ENCODE measurements at places on chromosomes 1 and 21.

DNA sequence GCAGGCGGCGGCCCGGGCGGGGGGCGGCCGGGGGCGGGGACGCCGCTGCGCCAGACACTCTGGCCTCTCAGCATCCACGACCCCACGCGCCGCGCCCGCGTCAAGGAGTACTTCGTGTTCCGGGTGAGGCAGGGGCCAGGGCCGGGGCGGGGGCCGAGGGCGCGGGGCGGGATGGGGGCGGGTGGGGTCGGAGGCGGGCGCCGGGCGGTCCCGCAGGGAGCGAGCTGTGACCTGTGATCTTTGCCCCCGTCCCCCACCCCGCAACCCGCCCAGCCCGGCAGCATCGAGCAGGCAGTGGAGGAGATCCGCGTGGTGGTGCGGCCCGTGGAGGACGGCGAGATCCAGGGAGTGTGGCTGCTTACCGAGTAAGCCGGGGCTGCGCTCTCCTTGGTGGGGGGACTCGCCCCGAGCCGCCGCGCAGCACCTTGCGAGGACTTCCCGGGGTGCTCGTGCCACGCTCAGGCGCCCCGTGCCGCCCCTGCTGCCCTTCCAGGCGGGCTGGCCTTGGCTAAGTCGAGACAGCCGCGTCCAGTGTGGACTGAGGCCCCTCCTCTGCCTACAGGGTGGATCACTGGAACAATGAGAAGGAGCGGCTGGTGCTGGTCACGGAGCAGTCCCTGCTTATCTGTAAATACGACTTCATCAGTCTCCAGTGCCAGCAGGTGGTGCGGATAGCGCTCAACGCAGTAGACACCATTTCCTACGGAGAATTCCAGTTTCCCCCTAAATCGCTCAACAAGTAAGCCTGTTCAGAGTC is 514 bp downstream of the TPRG1L start:
- no peak for DNase-seq

DNA sequence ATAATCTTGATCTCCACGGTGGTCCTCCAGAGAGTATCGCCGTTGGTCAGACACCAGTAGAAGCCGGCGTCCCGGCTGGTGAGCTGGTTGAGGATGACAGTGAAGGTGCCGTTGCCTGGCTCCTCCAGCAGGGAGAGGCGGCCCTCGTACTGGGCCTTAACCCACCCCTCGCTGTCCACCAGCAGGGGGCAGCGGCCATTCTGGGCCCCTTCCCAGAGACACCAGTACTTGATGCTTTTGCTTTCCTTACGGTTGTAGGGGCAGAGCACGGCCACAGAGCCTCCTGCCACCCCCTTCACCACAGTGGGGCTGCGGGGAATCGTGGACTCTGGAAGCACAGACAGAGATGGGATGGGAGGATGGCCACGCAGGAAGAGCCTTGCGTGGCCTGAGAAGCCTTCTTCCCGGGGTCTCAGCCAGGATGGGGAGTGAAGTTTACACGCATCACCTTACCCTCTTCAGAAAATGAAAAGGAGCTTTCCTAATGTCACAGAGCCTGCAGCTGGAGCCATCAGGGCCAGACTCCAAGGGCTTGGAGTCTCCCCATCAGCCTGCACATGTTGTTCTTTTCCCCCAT is 10.7 kb downstream of the PIGR start:
- no peak for DNase-seq

DNA sequence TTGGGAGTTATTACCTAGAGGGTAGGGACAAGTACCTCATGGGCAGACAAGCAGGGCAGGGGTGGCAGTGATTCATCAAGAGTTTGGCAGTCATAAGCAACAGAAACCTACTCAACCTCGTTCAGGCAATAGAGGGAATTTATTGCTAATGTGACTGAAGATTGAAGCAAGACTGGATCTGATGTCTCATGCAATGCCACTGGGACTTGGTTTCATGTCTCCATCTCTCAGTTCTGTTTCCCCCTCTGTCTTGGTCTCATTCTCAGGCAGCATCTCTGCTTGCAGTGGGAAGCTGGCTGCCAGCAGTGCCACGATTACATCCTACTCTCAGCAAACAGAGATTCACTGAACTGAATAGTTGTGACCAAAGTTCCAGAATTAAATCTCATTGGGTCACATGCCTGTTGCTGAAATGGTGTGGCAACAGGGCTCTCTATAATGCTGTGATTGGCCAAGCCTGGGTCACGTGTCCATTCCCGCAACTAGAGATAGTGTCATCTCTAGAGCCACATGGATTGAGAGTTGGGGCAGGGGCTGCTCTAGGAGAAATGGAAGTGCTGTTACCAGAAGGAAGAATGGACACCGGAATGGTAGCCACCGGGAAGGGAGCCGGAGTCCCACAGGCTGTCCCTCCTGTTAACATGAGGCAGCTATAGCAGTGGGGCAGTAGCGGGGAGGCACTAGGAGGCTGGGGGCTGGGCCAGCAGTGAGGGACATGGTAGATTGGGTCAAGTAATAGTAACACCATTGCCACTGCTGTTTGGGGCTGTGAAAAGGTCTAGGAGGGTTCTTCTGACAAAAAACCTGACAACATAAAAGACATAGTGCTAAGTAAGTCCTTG is 3.9 kb upstream of the CDC42 start:
- DNase-seq = no peak

- peak; percentile 4 for DNase-seq
These were observed 297.0 kb downstream of the GPATCH2 start for GRCh38 chr1:217333939-217334338.

DNA sequence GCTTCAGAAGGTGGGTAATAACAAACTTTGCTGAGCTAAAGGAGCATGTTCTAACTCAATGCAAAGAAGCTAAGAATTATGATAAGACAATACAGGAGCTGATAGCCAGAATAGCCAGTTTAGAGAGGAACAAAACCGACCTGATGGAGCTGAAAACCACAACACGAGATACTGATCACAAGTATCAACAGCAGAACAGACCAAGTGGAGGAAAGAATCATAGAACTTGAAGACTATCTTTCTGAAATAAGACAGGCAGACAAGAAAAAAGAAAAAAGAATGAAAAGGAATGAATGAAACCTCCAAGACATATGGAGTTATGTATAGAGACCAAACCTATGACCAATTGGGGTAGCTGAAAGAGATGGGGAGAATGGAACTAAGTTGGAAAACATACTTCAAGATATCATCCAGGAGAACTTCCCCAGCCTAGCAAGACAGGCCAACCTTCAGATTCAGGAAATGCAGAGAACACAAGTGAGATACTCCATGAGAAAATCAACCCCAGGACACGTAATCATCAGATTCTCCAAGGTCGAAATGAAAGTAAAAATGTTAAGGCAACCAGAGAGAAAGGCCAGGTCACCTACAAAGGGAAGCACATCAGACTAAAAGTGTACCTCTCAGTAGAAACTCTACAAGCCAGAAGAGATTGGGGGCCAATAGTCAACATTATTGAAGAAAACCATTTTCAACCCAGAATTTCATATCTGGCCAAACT is 20.5 kb downstream of the CD84 start:
- no peak for DNase-seq

- DNase-seq = no peak
These were observed 90.6 kb downstream of the SGIP1 start for GRCh38 chr1:66624412-66625060.

DNA sequence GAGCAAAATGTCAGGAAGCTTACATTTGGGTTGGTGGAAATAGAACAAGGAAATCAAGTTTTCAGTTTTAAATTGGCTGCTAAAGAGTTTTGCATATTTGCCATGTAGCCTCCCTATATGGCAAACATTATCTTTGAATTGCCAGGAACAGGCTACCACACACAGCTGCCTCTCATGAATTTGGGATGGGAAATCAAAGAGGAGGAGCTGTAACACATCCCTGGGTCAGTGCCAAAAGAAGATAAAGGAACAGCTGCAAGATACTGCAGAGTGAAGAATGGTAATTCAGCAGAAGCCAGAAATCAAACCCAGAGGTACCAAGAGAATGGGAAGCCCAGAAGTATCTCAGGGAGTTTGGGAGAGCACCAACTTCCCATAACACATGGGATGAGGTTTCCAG is 18.6 kb upstream of the RASAL2 start:
- no peak for DNase-seq

DNA sequence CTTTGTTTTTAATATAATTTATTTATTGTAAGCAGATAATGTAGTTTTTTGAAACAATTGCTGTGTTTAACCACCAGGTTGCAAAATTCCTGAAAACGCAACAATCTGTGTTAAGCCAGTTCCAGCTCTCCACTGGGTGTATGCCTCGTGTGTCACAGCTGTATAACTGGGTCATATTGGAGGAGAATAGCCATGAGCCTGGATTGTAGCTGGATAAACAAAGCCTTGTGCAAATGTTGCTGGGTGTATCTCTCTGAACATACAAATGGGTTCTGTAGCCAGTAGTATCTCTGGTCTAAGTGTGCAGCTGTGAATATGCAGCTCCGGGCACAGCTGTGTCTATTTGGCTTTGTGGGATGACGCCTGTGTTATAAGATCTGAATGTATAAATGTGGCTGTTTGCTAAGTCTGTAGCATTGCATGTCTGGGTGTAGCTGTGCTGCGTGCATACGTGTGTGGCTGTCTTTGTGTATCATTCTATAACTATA is 2.8 kb downstream of the TCEA3 start:
- DNase-seq = no peak

GRCh38 chr1:230849451-230850224 is 18.7 kb downstream of the C1orf198 start:
- DNase-seq = no peak

DNA sequence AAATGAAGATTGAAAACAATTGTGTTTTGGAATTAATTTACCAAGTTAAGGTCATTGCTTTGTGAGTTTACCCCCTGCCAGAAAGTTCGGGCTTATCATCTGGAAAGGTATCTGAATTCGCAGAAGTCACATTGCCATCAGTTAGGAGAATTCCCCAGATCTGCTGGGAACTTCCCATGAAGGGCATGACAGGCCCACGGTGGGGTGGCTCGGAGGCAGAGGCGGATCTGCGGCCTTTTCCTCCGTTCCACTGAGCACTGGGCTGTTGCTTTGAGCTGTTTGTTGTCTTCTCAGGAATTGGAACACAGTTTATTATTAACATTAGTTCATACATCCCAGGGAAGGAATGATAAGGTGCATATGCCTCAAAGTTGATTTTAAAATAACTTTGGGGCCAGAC is 320.0 kb downstream of the CAMTA1 start:
- DNase-seq = no peak

DNA sequence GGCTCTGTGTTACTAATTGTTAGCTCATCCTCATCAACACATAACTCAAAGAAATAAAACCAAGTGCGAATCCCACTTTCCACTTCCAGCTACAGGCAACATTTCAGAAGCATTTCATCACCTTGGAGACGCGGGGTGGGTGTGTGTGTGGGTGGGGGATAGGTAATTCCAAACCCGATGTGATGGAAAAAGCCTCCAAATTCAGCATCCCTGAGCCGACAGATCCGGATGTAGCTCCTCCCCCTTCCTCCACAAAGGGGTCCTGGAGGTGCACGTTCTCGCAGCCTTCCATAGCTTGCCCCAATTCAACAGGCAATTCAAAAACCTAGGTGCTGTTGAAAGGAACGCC is 486 bp downstream of the HSPA13 start:
- DNase-seq = peak; percentile 72

DNA sequence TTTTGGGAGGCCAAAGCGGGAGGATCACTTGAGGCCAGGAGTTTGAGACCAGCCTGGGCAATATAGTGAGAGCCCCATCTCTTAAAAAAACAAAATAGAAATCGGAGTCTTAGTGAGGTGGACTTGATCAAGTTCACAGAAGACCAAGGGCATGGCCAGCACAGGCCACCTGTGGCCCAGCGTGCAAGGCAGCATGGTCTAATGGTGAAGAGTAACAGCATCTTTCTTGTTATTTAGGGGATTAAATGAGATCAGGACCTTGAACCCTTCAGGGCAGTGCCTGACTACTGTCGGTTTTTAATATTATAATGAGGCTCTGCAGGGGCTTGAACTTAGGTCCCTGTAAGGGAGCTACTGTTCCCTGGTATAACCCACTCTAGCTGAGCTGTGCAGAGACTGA is 38.5 kb downstream of the EIF2D start:
- no peak for DNase-seq

DNA sequence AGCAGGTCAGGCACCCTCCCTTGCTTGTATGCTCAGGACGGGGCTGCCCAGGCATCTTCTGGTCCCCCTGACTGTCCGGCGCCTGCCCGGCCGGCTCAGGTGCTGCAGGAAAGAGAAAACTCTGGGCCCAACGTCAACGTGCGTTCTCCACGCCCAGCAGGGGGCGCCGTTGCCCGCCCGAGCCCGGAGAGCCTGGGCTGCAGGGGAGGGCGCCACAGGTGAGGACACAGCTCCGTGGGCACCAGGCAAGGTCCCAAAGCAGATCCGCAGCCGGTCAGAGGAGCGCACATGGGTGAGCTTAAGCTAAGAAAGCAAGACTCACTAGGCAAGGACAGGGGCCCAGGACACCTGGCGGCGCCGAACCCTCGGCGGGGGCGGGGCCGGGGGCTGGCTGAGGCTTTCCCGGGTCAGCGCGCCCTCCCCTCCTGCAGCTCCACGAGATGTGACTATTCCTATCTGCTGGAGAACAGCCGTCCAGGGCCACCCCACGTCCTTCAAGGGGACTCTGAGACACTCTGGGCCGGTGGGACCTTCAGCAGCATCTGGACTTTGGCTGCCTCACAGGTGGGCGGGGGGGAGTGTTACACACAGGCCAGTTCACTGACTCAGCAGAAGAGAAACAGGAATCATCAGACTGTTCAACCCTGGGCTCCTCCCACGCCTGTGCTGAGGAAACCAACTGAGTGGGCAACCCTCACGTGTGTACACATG is 29.3 kb downstream of the KRTAP10-1 start:
- DNase-seq = no peak

DNA sequence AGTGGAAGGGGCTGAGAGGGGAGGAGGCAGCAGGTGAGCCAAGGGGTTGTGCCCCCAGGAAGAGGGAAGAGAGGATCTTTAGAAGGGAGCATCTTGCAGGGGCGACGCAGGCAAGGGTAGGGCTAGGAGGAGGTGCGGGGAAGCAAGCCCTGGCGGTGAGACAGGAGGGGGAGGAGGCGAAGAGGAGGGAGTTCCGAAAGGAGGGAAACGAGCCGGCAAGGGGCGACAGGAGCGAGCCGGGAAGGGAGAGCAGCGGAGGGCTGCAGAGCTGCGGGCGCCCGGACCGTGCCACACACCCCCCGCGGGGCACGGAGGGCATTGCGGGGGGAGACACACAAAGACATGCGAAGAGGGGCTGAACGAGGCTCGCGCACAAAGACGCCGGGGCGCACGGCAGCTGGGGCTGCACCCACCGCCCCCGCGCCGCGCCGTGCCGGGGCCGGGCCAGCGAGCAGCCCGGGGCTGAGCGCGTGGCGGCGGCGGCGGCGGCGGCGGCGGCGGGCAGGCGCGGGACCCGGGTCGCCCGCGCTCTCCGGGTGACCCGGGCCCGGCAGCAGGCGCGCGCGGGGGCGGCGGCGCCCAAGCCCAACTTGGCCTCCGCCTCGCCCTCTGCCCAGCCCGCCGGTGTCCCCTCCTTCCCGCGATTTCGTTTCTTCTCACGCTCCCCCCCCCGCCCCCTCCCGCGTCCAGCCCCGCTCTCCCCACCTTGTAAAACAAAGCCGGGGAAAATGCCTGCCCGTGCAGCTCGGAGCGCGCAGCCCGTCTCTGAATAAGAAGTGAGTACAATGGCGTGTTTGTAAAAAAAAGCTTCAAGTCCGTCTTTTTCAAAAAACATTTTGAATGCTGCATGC is at the start of gene KCNK2:
KCNK2 (plus strand) TSS at position 206 of the 851 bp plus-strand sequence. CDS start 649 bp downstream, outside the sequence.
- DNase-seq = peak; percentile 40
